A549 treated with GW870086 at 1 μM for 4 hours (cell line): ENCODE measurements at places on chromosomes 6 and 20. TPM values are rescaled to one million over a fixed set of nuclear protein-coding genes. Genes with fewer than 3 reads are reported as not detected.

The DPM1 gene
- total RNA-seq: 67.1 to 87.1 TPM (median 75.2 TPM) in 5 replicates

The SMOC2 gene
- total RNA-seq: not detected in 5 replicates

The WFDC2 gene
- not detected in 5 replicates for total RNA-seq

The APOM gene
- 2.6 to 4.5 TPM (median 3.1 TPM) in 5 replicates for total RNA-seq

The ELOVL2 gene
- 4.7 to 7.1 TPM (median 6.8 TPM) in 5 replicates for total RNA-seq

The PHACTR1 gene
- total RNA-seq: 0.09 TPM in 1 of 5 replicates, not detected in the others

The FRMD1 gene
- 0.02 to 0.05 TPM (median 0.05 TPM) in 4 of 5 replicates, not detected in the other for total RNA-seq

The TRIM31 gene
- total RNA-seq: 0.33 to 1.4 TPM (median 0.83 TPM) in 5 replicates

The FBXO5 gene
- total RNA-seq: 16.5 to 21.8 TPM (median 20.0 TPM) in 5 replicates

The APMAP gene
- total RNA-seq: 162 to 181 TPM (median 174 TPM) in 5 replicates

The BPI gene
- total RNA-seq: not detected in 5 replicates

The SIRPB2 gene
- 0.09 TPM in 1 of 5 replicates, not detected in the others for total RNA-seq

The ADGB gene
- not detected in 5 replicates for total RNA-seq

The HDGFL1 gene
- total RNA-seq: not detected in 5 replicates

The TMEM242 gene
- total RNA-seq: 5.7 to 7.1 TPM (median 6.6 TPM) in 5 replicates

The RANBP9 gene
- 10.9 to 14.1 TPM (median 13.5 TPM) in 5 replicates for total RNA-seq

The KCNB1 gene
- total RNA-seq: 0.41 to 4.3 TPM (median 1.0 TPM) in 5 replicates

The SEL1L2 gene
- not detected in 5 replicates for total RNA-seq

The ENPP1 gene
- total RNA-seq: 0.87 to 1.6 TPM (median 1.3 TPM) in 5 replicates

The DLL1 gene
- total RNA-seq: 0.21 to 0.45 TPM (median 0.28 TPM) in 5 replicates

The OLIG3 gene
- total RNA-seq: not detected in 5 replicates

The KIAA0408 gene
- 6.8 to 8.2 TPM (median 7.4 TPM) in 5 replicates for total RNA-seq

The AAR2 gene
- 40.6 to 44.5 TPM (median 43.3 TPM) in 5 replicates for total RNA-seq

The GABRR1 gene
- not detected in 5 replicates for total RNA-seq

The MRPL18 gene
- 77.8 to 104 TPM (median 93.1 TPM) in 5 replicates for total RNA-seq

The IRAK1BP1 gene
- 0.58 to 1.1 TPM (median 0.73 TPM) in 5 replicates for total RNA-seq

The ETV7 gene
- 0.15 to 0.29 TPM (median 0.18 TPM) in 3 of 5 replicates, not detected in the others for total RNA-seq

The FLRT3 gene
- 1.1 to 1.6 TPM (median 1.3 TPM) in 5 replicates for total RNA-seq

The HUS1B gene
- 0.13 to 0.38 TPM (median 0.30 TPM) in 4 of 5 replicates, not detected in the other for total RNA-seq

The OR2H1 gene
- total RNA-seq: not detected in 5 replicates

The BPIFB2 gene
- total RNA-seq: not detected in 5 replicates

The SNX5 gene
- 223 to 242 TPM (median 237 TPM) in 5 replicates for total RNA-seq

The AGPAT4 gene
- 3.4 to 6.3 TPM (median 5.3 TPM) in 5 replicates for total RNA-seq

The RNF182 gene
- 3.5 to 5.1 TPM (median 4.2 TPM) in 5 replicates for total RNA-seq

The NMBR gene
- total RNA-seq: not detected in 5 replicates

The REM1 gene
- total RNA-seq: 0.39 to 0.82 TPM (median 0.56 TPM) in 5 replicates

The PREP gene
- total RNA-seq: 33.6 to 37.4 TPM (median 36.9 TPM) in 5 replicates

The TINAG gene
- total RNA-seq: not detected in 5 replicates

The BMP5 gene
- not detected in 5 replicates for total RNA-seq

The PRSS16 gene
- 2.5 to 3.5 TPM (median 3.0 TPM) in 5 replicates for total RNA-seq

The USP49 gene
- total RNA-seq: 0.93 to 1.2 TPM (median 0.97 TPM) in 5 replicates

The PACSIN1 gene
- total RNA-seq: 0.03 to 0.08 TPM (median 0.03 TPM) in 3 of 5 replicates, not detected in the others

The VIP gene
- not detected in 5 replicates for total RNA-seq

The COMMD7 gene
- total RNA-seq: 57.1 to 65.6 TPM (median 60.6 TPM) in 5 replicates

The HLA-DRB5 gene
- total RNA-seq: not detected in 5 replicates

The CCDC170 gene
- total RNA-seq: 0.07 to 0.17 TPM (median 0.13 TPM) in 4 of 5 replicates, not detected in the other

The TTK gene
- total RNA-seq: 14.3 to 21.1 TPM (median 18.9 TPM) in 5 replicates

The PRDM13 gene
- 0.81 to 1.2 TPM (median 0.87 TPM) in 5 replicates for total RNA-seq

The EPPIN gene
- not detected in 5 replicates for total RNA-seq

The TRIM15 gene
- total RNA-seq: not detected in 5 replicates

The EFCAB8 gene
- total RNA-seq: not detected in 5 replicates

The PTCRA gene
- total RNA-seq: not detected in 5 replicates

The MYMX gene
- total RNA-seq: not detected in 5 replicates

The GDAP1L1 gene
- 0.08 TPM in 1 of 5 replicates, not detected in the others for total RNA-seq
